ENCODE measurements at places on chromosomes 11 and 22.

DNA sequence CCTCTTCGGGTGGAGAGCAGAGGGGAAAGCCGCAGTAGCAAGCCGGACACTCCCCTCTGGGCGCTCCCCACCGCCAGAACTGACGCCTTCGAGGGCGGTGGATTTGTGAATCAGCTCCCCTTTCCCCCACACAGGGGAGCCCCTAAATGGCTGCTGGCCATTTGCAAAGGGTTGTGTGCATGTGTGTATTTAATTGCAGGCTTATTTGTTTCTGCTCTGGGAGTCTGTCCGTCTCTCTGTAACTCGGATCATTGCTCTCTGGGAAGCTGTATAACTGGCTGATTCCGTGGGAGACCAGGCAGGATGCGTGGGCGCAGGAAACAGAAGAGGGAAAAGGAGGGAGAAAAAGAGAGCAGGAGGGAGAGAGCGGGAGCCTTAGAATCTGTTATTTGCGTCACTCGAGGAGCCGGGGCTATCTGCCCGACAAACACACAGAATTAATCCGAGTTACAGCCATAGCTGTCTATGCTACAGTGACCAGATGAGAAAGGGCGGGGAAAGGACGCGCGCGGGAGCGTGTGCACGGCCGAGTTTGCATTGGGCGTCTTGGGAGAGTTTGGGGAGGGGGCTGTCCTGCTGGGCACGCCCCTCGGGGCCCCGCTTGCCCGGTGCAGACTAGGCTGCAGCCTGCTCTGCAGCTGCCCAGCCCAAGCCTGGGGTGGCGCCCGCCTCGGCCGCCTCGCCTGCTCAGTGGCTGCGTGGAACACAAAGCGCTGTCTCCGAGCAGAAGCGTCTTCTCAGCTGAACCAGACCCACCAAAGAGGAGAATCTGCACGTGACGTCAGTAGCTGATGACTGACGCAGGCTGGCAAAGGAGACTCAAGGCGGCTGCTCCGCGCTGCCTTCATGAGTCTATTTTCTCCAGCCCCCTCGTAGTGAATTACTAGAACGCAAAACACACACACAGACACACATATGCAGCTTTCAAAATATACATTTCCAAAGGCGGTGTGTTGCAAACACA, 105.3 kb upstream of the HSD17B12 start:
- DNase-seq = no peak

DNA sequence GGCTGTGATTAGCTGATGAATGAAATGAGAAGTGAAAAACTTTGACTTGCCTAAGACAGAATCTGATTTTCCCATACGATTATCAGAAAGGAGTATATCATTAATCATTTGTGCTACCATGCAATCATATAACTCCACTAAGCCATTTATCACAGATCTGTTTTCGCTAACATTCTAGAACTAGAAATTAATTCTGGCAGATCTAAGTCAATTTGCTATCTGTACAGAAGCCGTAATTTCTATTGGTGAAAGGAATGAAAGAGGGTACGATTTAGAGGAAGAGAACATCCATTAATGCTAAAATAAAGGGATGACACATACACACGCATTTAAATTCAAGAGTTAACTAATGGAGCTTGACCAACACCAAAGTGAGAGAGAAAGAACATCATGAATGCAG, 201.6 kb downstream of the SBF2 start:
- DNase-seq = no peak

GRCh38 chr11:132057266-132057665, 686.9 kb downstream of the NTM start:
- no peak for DNase-seq

GRCh38 chr11:117482881-117483280, 155.2 kb downstream of the CEP164 start:
- DNase-seq = no peak

All from esophagus muscularis mucosa (tissue), 4 donors.